Suppressor macrophage treated with lipopolysaccharide for 1 hour (primary cell): ENCODE measurements at places on chromosomes 6 and 20.

GRCh38 chr6:18309046-18309445, 44.7 kb upstream of the DEK start:
- DNase-seq = no peak

DNA sequence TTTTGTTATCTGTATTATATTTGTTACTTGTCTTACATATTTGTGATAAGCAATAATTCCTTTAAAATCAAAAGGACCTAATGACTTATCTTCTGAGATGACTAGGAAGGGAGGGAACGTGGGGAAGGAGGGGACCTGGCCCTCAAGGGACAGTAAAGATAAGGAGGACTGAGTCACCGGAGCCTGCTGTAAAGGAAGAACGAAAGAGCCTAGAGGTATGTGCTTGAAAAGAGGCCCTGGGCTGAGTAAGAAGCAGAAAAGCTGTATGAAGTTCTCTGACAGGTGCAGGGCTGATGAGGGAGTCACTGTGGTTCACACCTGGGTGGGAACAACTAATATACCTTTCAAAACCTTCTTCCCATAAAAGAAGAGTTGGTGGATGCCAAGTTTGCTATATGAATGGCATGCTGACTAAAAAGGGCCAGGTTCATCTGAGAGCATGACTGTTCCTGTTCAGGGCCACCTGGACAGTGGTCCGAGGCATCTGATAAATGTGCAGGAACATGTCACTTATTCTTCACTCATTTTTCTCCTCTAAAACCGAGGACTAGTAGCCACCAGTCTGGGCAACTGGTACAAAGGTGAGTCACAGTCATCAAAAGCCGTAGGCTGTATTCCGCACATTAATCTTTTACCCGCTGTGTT, 111.3 kb downstream of the TNFAIP3 start:
- DNase-seq = no peak

DNA sequence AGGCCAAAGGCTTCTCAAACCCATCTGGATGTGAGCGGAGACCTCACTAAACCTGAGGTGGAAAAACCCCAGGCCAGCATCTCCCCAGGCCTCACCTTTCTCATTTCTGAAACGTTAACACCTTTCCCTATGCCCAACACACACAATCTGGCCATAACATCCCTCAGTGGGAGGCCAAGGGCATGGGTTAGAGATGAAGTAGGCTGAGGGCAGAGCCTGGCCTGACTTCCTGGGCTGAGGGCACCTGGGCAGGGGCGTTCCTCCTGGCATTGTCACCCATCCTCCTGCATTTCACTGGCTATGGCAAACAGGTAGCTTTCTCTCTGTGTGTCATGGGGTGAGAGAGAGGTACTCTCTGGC, 8.4 kb downstream of the MOCS1 start:
- no peak for DNase-seq

- no peak for DNase-seq
These were observed 766 bp upstream of the TINAG start for GRCh38 chr6:54307439-54307910.

DNA sequence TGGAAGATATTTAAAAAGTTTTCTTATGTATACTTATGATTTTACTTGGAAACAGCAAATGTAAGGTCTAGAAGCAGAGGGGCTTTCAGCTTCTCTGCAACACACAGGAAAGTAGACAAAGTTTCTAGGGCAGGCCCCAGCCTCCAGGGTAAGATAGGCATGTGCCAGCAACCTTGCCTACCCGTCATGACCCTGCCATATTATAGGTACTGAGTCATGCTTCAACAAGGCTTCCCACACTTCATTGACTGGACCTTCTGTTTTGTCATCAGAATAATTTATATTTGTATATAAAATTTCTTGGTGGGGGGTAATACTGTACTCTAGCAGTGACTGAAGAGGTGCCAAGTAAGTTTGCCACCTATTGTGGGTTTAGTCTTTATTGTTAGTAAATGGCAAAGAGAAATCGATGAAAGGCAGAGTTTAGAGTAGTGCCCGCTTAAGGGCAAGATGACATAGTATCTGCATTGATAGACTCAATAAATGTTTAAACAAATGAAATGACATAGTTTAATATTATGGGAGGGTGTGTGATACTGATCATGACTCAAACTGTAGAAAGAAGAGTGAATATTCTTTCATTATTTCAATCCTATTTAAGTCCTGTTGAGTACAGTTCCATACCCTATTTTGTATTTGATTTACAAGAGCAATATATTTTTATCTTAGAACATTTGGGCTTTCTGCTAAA, 95.6 kb downstream of the JARID2 start:
- DNase-seq = peak; percentile 55

DNA sequence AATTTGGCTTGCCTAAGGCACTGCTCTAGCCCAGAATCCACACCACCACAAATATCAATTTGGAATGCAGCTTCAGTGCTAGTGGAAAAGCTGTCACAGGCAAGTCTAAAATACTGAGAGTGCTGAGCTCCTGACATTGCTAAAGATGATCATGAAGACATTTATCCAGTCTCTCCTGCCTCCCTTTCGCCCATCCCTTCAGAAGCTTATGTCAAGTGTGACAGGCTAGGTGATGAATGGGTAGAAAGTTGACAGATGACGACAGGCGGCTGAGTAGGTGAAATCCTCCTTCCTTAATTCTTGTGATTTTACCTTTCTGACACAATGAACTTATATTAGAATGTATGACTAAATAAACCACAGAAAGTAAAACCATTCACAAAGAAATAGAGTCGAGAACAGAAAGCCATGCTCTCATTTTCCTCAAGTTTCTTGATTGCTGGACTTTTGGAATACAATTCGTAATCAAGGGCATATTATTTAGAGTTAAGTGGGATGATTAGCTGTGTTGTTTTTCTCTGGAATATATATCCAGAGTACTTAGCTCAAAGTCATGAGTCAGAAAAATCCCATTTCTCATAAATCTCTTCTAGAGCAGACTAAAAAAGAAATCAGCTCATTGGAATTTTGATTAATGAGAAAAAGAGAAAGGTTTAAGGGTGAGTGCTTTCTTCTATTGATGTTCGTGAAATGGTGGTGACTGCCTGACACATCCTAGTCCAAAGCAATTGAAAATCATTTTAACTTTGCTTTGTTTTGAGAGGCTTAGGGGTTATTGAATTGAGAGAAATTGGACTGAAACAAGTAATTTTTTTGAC, 1228.2 kb upstream of the CITED2 start:
- DNase-seq = no peak
